AG10803 (cell line): ENCODE measurements at places on chromosomes 4 and X.

- peak; percentile 54 for DNase-seq
Measured at GRCh38 chr4:88283661-88284438, 511 bp downstream of the PPM1K start.

DNA sequence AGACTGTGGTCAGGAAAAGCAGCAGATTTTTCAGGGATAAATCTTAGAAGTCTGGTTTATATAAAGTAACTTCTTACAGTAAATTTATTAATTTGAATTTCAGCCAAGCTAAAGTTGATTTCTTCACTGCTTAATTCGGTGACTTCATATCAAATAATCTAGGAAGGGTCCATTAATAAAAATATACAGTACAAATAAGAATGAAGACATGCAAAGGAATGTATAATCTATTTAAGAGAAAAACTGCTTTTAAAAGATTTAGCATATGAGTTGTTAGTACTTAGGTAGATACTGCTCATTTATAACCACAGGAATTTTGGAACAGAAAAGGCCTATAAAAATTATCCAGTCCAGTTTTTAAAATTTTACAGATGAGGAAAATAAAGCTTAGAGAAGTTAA is 177.1 kb downstream of the DLG3 start:
- no peak for DNase-seq

- no peak for DNase-seq
Measured at GRCh38 chrX:128891554-128891953, 631.7 kb downstream of the SMARCA1 start.

- DNase-seq = peak; percentile 97
Measured at GRCh38 chr4:142095886-142096605, 459.7 kb downstream of the IL15 start.

DNA sequence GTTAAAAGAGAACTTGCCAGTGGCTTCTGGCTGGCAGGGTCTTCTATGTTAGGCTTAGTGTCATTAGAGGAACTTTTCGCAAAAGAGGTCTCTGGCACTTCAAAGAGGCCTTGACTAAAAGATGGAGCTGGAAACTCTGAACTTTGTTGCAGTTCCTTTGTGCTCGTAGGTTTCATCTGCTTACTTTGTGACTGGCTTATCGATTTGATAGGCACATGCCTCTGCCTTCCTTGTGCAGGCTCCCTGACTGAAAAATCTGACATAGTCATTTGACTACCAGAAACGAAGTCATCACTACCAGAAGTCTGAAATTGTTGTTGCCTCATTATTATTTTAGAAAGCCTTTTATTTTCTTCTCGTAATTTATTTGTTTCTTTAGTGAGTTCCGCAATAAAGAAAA is 93.9 kb upstream of the IL13RA1 start:
- DNase-seq = no peak

- no peak for DNase-seq
Measured at GRCh38 chr4:61911313-61911756, 711.2 kb downstream of the ADGRL3 start.

DNA sequence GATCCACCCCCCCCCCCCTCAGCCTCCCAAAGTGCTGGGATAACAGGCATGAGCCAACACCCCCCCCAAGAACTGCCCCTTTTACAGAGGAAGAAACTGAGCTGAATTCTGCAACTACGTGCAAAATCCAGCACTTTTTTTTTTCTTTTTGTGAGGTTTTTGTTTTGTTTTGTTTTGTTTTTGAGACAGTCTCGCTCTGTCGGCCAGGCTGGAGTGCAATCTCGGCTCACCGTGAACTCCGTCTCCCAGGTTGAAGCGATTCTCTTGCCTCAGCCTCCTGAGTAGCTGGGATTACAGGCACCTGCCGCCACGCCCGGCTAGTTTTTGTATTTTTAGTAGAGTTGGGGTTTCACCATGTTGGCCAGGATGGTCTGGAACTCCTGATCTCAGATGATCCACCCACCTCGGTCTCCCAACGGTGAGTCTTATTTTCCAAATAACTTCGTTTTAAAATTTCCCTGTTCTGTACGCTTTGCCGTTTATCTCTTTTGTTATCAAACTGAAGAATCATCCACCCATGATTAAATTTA is 4.9 kb downstream of the CRLF2 start:
- no peak for DNase-seq

GRCh38 chrX:108331126-108331909 is 106.9 kb downstream of the COL4A6 start:
- no peak for DNase-seq

- peak; percentile 21 for DNase-seq
Measured at GRCh38 chrX:20974326-20974725, 399.9 kb upstream of the CNKSR2 start.

- peak; percentile 11 for DNase-seq
Measured at GRCh38 chr4:73127839-73128453, 58.4 kb upstream of the COX18 start.

DNA sequence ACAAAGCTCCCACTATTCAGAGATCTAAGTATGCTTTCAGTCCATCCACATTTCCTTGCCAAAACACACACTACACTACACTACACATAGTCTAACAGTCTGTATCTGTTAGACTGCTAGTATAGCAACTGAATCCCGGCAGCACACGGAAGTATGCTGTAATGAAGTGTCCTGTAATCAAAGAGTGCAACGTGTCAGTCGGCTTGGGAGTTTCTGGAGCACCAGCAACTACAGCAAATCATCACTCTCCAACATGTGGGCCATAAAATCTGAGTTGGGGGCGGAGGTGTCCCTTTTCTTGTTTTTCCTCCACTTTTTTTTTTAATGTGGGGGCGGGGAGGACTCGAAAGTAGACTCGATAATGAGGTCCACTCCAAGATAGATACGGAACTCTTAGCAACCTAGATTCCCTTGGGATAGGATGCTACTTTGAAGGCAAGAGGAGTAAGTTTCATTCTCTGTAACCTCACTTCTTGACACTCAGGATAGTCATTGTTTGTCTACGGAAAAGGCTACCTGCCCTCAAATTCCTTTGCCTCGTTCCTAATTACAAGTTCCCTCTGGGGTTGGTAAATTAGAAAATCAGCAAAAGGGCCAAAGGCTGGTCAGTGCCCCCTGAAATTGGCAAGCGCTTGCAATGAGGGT is 722 bp downstream of the SLC10A7 start:
- peak; percentile 62 for DNase-seq

- no peak for DNase-seq
Measured at GRCh38 chr4:35166466-35166865, 1077.8 kb downstream of the ARAP2 start.

- DNase-seq = no peak
Measured at GRCh38 chr4:76569706-76570105, 134.7 kb downstream of the SHROOM3 start.

DNA sequence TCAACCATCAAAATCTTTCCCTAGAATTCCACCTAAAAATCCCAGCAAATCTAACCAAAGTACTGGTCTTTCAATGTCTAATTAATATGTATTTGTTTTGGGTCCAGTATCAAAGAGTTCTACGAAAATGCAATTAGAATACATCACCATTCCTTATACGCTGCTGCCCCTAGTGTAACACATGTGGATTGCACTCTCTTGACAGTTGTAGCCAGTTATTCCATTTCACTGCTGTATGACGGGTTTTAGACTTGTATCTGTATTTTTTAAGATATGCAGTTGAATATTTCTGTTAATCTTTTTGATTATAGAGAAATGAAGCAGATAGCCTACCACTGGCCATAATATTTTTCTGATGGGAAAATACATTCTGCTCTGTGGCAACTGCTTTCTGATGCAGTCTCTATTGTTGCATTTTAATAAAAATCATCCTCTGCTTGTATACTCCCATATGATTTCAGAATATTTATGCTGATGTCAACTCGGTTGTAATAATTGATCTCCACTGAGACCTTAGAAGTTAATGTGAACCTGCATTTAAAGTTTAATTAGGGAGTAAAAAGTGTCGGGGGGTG is 17.1 kb upstream of the PAGE2B start:
- peak; percentile 6 for DNase-seq

GRCh38 chrX:27445438-27445837 is 17.7 kb downstream of the PPP4R3C start:
- no peak for DNase-seq

DNA sequence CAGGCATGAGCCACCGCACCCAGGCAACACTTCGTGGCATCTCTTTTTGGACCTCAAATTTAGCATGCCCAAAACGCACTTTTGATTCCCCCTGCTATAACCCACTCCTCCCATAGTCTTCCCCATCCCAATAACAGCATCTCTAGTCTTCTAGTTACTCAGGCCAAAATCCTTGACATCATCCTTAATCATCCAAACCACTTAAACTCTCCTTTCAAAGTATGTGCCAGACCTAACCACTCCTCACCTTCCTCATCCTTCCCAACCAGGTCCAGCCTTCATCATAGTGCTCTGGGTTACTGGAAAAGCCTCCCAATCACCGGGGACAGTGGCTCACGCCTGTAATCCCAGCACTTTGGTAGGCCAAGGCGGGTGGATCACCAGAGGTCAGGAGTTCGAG is 41.9 kb downstream of the AFAP1 start:
- DNase-seq = no peak

DNA sequence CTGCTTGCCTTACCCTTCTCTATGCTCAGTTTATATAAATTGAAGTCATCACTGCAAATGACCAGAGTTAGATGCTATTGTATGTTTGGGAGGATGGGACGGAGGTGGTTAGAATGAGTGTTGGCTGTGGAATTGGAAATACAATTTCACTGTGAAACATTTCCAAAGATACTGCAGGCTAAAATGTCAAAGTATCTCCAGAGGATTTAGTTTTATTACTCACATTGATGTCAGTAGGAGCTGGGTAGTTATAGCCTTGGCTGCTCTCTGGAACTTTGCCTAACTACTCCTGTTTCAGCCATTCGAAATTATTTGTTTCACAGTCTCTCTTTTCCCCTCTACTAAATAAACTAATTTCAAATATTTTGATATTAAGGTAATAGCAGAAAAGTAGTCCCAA is 92.6 kb upstream of the PPP3CA start:
- peak; percentile 22 for DNase-seq

GRCh38 chrX:63746278-63746677 is 38.7 kb downstream of the ARHGEF9 start:
- no peak for DNase-seq

DNA sequence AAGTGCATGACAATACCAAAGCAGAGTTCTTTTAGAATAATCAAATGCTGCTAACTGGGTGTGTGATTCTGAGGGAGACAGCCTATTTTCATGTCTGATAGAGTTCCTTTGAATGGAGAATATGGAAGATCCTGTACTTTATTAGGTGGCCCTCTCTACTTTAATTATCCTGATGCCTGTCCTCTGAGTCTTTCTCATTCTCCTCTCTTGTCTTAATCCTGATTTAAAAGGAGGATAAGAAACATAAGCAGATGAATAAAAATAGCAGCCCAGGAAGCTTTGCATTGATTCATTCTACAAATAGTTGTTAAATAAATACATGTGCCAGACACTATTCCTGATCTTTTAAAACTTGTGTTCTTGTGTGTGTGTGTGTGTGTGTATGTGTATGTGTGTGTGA is 387.3 kb downstream of the SPRY1 start:
- DNase-seq = peak; percentile 38

DNA sequence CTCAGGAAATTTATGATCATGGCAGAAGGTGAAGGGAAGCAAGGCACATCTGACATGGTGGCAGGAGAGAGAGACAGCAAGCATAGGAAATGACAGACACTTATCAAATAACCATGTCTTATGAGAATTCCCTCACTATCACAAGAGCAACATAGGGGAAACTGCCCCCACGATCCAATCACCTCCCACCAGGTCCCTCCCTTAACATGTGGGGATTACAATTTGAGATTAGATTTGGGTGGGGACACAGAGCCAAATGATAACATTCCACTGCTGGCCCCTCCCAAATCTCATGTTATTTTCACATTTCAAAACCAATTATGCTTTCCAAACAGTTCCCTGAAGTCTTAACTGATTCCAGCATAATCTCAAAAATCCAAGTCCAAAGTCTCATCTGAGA is 8.2 kb upstream of the TMA16 start:
- DNase-seq = no peak

- DNase-seq = no peak
Measured at GRCh38 chrX:130778773-130779172, 124.2 kb downstream of the ENOX2 start.

DNA sequence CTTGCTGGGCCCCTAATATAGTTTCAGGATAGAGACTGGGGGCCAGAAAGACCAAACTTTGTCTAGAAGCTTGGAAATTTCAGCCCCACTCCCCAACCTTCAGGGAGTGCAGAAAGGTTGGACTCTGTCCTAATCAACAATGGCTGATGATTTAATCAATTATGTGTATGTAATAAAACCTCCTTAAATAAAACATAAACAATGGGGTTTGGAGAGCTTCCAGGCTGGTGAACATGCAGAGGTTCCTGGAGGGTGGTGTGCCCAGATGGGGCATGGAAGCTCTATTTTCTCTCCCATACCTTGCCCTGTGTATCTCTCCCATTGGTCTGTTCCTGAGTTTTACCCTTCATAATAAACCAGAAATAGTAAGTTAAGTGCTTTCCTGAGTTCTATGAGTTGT is 174.2 kb downstream of the GC start:
- DNase-seq = no peak

- no peak for DNase-seq
Measured at GRCh38 chr4:85812776-85813175, 337.8 kb downstream of the ARHGAP24 start.

GRCh38 chrX:12065251-12065650 is 73.0 kb upstream of the FRMPD4 start:
- peak; percentile 11 for DNase-seq

GRCh38 chr4:92172203-92172602 is 131.6 kb upstream of the GRID2 start:
- DNase-seq = no peak

GRCh38 chr4:169092889-169093522 is 83.0 kb upstream of the CBR4 start:
- no peak for DNase-seq

- DNase-seq = peak; percentile 77
Measured at GRCh38 chrX:123138473-123138872, 45.6 kb upstream of the GRIA3 start.

DNA sequence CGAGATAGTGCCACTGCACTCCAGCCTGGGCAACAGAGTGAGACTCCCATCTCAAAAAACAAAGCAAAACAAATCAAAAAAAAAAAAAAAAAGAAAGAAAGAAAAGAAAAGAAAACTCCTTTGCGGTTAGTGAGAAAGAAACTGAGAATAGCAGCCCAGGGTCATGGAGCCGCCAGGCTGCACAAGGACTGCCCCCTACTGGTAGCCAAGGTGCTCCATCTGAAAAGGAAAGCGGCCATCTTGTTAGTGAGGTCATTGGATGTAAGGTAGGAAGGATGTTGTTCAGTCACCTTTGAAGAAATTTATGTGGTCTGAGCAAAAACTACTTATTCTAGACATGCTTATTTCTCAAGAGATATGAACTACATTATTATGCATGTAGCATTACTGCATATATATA is 660.6 kb upstream of the TENM3 start:
- DNase-seq = no peak

- DNase-seq = peak; percentile 58
Measured at GRCh38 chrX:120560405-120560841, 339 bp downstream of the CUL4B start.

- DNase-seq = no peak
Measured at GRCh38 chrX:133859336-133859735, 126.1 kb downstream of the GPC3 start.

- DNase-seq = no peak
Measured at GRCh38 chrX:78922754-78923153, 22.4 kb upstream of the P2RY10 start.

DNA sequence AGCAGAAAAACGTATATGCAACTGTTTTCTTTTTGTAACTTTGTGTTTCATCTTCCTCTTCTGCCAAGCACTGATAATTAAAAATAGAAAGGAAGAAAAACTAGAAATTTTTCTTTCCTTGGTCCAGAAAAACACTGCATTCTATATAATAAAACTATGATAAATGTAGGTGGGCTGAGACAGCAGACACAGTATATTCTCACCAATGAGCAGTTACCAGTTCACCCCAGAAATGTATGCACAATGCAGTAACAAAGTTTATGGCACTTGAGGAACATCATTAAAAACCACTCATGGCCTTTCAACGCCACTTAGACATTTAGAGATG is 79.4 kb downstream of the FAT1 start:
- no peak for DNase-seq
